Suprapubic skin (tissue), 4 donors: ENCODE measurements at places on chromosomes 6 and 20.

- no peaks in the 10 kb centered on the region for H3K27me3 ChIP-seq
- no peak overlapping the region for H3K27ac ChIP-seq
- DNase-seq = no peak
- H3K4me3 ChIP-seq = no peak overlapping the region
- peaks cover 13% of the 10 kb centered on the region for H3K36me3 ChIP-seq
- peaks cover 3% of the 10 kb centered on the region for H3K4me1 ChIP-seq
Measured at GRCh38 chr6:17688481-17688880, 18.2 kb downstream of the NUP153 start.

DNA sequence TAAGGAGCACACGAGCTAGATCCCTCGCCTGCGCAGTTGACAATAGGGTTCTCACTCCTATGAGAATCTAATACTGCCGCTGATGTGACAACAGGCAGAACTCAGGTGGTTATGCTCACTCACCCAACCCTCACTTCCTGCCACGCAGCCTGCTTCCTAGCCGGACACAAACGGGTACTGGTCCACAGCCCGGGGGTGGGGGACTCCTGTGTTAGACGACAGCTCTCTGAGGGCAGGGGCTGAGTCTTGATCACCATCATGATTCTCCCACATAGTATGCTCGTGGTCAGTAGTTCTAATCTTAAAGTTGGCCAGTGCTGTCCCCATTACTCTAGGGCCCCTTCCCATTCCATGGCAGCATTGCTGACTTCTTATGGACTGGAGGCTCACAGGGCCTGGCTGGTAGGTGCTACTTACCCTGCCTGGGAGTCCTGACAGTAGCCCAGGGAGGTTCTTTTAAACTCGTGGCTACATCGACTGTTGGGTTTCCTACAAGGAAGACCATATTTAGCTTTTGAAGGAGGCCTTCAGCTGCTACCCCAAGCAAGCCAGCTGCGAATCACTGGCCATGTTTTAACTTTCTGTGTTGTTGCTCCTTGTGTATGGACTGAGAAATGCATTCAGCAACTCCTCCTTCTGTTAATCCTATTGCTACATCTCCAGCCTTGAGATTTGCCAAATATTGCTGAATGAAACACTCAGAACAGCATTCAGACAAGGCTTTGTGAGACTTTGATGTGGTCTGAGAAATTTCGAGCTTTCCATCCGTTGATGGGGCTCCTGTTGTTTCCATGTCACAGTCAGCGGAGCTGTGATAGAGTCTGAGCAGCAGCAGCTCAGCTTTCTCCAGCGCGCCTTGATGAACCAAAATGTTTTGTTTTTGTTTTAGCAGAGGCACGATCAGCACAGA, 300.3 kb downstream of the NRN1 start:
- H3K36me3 ChIP-seq = no peaks in the 10 kb centered on the region
- DNase-seq = no peak
- no peaks in the 10 kb centered on the region for H3K27me3 ChIP-seq

- no peak overlapping the region for H3K4me3 ChIP-seq
- H3K36me3 ChIP-seq = no peaks in the 10 kb centered on the region
- peaks cover 3% of the 10 kb centered on the region for H3K4me1 ChIP-seq
- H3K27me3 ChIP-seq = no peaks in the 10 kb centered on the region
- no peak for DNase-seq
Measured at GRCh38 chr20:49729780-49730179, 16.1 kb upstream of the B4GALT5 start.

DNA sequence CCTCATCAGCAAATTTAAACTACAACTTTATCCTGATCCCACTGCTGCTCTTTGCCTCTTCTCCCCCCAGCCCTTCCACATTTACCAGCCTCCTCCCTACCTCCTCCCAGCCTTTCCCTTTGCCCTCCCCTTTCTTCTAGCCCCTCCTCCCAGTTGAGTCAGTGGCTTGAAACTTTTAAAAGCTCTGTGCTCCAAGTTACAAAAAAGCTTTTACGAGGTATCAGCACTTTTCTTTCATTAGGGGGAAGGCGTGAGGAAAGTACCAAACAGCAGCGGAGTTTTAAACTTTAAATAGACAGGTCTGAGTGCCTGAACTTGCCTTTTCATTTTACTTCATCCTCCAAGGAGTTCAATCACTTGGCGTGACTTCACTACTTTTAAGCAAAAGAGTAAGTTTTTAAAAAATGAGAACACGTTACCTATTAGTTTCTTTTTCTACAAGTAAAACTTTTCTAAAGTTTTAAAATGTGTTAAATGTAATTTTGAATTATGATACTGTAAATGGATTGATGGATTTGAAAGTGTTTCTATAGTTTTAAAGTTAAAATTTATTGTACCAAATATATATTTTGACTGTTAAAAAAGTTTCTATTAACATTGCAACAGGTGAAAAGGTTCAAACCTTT, at the start of gene GJA1:
GJA1 (plus strand) TSS at position 203 of the 626 bp plus-strand sequence. CDS start 11,202 bp downstream, outside the sequence.
- no peaks in the 10 kb centered on the region for H3K36me3 ChIP-seq
- peak within 1 kb of the TSS; percentile 78 for H3K4me3 ChIP-seq
- no peak for DNase-seq
- no peaks in the 10 kb centered on the region for H3K27me3 ChIP-seq
- H3K27ac ChIP-seq = peak within 1 kb of the TSS; percentile 91
- H3K4me1 ChIP-seq = peaks cover 34% of the 10 kb centered on the region

GRCh38 chr6:137912813-137913212, 45.8 kb downstream of the TNFAIP3 start:
- H3K4me1 ChIP-seq = peaks cover 2% of the 10 kb centered on the region
- no peak for DNase-seq
- H3K4me3 ChIP-seq = no peak overlapping the region

DNA sequence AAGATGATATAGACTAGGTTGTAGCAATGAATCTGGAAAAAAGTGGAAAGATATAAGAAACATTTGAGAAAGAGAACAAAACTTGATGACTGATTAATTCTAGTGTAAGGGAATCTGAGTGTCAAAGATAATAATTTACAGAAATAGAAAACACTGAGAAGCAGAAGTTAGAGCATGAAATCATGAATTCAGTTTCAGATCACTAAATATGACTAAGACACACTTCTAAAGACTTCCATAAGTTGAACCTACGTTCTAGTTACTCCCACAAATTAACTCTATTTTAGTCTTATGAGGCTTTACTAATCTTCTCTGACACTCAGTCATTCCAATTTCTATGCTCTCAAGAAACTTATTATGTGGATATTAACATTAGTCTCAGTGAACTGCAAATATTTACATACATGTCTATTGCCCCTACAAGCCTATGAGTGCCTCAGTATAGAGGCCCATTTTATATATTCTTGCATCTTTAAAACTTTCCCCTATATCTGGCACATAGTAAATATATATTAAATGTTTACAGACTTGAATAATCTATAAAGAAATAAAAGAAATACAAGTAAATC, 30.4 kb downstream of the IBTK start:
- no peak overlapping the region for H3K27ac ChIP-seq
- no peak overlapping the region for H3K4me3 ChIP-seq
- H3K36me3 ChIP-seq = peaks cover 86% of the 10 kb centered on the region
- H3K4me1 ChIP-seq = no peaks in the 10 kb centered on the region

DNA sequence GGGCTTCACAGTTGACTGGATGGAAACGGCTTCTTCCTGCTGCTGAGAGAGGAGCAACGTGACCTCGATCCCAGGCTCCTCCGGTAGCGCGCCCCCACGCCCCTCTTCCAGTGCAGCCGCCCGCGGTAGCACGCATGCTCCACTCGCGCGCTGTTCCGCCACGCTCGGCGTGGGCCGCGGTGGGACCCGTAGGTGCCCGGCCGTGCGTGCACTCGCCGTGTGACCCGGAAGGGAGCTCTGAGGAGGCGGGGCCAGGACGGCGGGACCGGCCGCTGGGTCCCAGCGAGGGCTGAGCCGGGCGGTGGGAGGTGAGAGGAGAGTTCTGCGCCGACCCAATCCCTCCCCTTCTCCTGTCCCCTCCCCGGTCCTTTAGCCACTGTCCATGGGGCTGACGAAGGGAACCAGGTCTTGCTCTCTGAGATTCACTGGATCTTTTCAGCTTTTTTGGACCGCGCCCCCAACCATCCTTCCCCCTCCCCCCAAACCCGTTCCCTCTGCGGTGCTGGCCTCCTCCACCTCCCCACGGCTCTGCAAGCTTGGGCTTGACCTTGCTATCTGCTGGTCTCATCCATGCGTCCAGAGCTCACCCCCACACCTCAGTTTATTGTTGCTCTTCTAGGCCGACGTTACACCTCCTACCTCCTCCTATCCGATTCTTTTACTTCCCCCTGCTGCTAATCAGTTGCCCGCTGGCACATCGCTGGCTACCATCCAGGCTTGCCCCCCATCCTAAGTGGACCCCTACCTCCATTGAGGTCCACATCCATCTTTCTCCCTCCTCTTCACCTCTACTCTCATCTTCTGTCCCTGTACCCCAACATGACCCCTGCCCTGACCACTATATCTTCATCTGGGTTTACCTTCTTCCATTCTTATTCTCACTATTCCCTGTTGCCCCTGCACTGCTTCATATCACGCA, at the start of gene CUL9:
CUL9 (plus strand) TSS at position 255 of the 919 bp plus-strand sequence. CDS start 2,115 bp downstream, outside the sequence.
- peaks cover 59% of the 10 kb centered on the region for H3K4me1 ChIP-seq
- peak; percentile 91 for DNase-seq
- H3K36me3 ChIP-seq = peaks cover 43% of the 10 kb centered on the region
- H3K4me3 ChIP-seq = peak within 1 kb of the TSS; percentile 79
- H3K27me3 ChIP-seq = no peaks in the 10 kb centered on the region

- no peaks in the 10 kb centered on the region for H3K27me3 ChIP-seq
- H3K4me1 ChIP-seq = peaks cover 19% of the 10 kb centered on the region
- H3K36me3 ChIP-seq = no peaks in the 10 kb centered on the region
- no peak overlapping the region for H3K4me3 ChIP-seq
- no peak overlapping the region for H3K27ac ChIP-seq
- no peak for DNase-seq
Measured at GRCh38 chr20:13338097-13338661, 117.1 kb downstream of the ISM1 start.
